ENCODE measurements at places on chromosomes 11 and 22. TPM values are rescaled to one million over a fixed set of nuclear protein-coding genes. Genes with fewer than 3 reads are reported as not detected.

The CBLIF gene
- total RNA-seq: not detected

The SEPTIN5 gene
- 23.6 TPM for total RNA-seq

The ZNF214 gene
- 2.0 TPM for total RNA-seq

The OR6A2 gene
- total RNA-seq: not detected

The OR4A16 gene
- total RNA-seq: not detected

The OR2AG2 gene
- not detected for total RNA-seq

The YPEL1 gene
- total RNA-seq: 0.68 TPM

The ATM gene
- 27.7 TPM for total RNA-seq

The CCDC89 gene
- 4.7 TPM for total RNA-seq

The RANBP1 gene
- total RNA-seq: 302 TPM

The MMP13 gene
- total RNA-seq: not detected

The GLYATL1 gene
- total RNA-seq: under 0.01 TPM

The GCAT gene
- total RNA-seq: 40.8 TPM

The TSSK2 gene
- total RNA-seq: not detected

The DENND6B gene
- 6.6 TPM for total RNA-seq

The ACCS gene
- total RNA-seq: 17.5 TPM

The ZNRD2 gene
- total RNA-seq: 50.3 TPM

The COX8A gene
- 331 TPM for total RNA-seq

The RPS13 gene
- 3,135 TPM for total RNA-seq

The LRP4 gene
- total RNA-seq: 5.7 TPM

The RFPL1 gene
- total RNA-seq: not detected

The OR52N4 gene
- total RNA-seq: not detected

The MS4A6A gene
- not detected for total RNA-seq

The BTBD18 gene
- total RNA-seq: not detected

The PACSIN3 gene
- total RNA-seq: 35.9 TPM

The GGTLC3 gene
- total RNA-seq: not detected

The SHANK3 gene
- 3.8 TPM for total RNA-seq

The CD81 gene
- total RNA-seq: 378 TPM

The PATE2 gene
- not detected for total RNA-seq

The OR52N5 gene
- total RNA-seq: not detected

The RSF1 gene
- 28.4 TPM for total RNA-seq

The KDM4D gene
- 0.77 TPM for total RNA-seq

The PAAF1 gene
- 9.3 TPM for total RNA-seq

The KCNK4 gene
- not detected for total RNA-seq

Measured in pericardium fibroblast (primary cell).